SK-N-SH treated with all-trans-retinoic acid at 6 μM for 48 hours (cell line): ENCODE measurements at places on chromosomes 13 and 19.

DNA sequence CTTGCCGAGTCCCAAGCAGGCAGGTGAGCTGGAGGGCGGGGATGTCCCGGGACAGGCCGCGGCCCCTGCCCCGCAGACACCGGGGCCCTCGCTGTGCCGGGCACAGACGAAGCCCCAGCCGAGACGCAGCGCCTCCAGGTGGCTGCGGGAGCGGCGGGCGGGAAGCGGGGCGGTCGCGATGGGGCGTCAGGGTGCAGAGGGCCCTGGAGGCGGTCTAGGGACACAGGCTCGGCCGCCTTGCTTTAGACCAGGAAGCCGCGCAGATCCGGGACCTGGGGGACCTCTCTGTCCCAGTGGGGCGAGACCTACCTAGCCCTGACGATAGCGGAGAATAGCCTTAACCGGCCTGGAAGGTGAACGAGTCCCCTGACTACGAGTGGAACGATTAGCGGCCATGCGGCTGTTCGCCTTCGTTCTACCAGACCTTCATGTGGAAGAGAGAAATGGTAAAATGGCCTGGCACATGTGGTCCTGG lies 4.2 kb upstream of the ZNF564 start:
- no peak for ATAC-seq

GRCh38 chr13:43510956-43511901 lies 275.5 kb downstream of the ENOX1 start:
- ATAC-seq, result no peak

DNA sequence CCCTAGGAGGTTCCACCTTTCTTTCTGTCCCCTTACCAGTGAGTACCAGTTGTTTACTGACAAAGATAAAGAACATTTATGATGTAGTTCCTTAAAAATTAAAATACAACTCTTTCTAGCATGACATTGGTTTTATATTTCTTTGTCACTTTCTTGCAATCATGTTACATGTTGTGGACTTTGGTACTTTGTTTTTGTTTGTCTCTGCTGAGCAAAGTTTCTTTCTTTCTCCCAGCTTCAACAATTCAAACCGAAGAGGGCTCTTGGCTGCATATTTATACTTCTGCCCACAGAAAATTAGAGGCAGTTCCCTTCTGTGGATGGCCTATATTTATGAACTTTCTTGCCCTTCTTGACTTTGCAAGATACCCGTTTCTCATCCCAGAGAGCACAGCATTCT lies 201.2 kb downstream of the MTUS2 start:
- no peak for ATAC-seq

GRCh38 chr13:45538382-45538781 lies 73.6 kb downstream of the COG3 start:
- no peak; the same call in 2 of the 3 replicates for ATAC-seq

DNA sequence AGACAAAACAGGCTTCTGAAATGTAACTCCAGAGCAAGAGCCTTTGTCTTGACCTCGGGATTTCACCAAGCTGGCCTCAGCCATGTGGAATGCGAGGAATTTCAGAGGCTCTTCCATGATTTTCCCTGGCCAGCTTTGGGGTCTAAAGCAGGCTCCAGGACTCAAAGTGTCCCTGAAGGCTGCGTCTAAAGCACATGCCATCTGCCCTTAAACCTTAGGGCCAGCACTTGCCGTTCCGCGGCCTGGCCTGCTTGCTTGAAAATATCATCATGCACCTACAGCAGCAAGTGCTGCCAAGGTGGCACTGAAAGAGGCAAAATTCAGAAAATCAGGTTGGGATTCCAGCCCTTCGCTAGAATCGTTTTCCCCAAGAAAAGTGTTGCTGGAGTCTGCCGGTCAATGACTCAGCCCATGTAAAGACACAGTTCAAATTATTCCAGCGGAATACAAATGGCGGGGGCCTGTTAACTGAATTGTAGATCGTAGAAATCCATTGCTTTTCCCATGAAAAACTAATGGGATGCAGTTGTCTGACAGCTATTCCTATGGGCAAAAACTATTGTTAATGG lies 105.7 kb upstream of the RAP2A start:
- peak; percentile 75 for ATAC-seq

GRCh38 chr13:92355213-92355612 lies 871.4 kb upstream of the GPC6 start:
- ATAC-seq, result peak; percentile 86

DNA sequence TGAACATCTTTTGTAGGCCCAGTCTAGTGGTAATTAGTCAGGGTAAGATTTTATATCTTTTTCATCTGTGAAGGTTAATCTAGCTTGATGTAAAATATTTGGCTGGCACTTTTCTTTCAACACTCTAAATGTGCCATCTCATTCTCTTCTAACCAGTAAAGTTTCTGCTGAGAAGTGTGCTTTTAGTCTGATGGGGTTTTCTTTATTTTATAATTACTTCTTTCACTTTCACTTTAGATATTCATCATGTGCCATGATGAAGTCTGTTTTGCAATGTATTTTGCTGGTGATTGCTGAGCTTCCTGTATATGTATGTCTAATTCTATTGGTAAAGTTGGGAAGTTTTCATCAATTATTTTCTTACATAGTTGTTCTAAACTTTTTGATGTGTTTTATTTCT lies 31.9 kb downstream of the ZNF726 start:
- no peak for ATAC-seq

DNA sequence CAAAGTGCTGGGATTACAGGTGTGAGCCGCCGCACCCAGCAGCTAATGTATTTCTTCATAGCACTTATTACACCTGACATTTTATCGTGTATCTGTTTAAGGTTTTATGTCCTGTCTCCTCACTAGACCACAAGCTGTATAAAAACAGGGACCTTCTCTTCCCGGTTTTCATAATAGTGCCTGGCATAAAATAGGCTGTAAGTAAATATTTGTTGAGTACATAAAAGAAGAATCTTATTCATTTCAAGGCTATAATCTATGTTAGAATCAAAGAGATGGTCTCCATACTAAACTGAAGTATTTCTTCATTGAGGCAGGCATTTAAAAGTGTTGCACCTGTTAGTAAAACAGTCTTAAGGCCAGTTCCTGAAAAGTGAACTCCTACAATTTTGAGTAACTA lies 194.0 kb downstream of the SHISA2 start:
- ATAC-seq, result no peak

DNA sequence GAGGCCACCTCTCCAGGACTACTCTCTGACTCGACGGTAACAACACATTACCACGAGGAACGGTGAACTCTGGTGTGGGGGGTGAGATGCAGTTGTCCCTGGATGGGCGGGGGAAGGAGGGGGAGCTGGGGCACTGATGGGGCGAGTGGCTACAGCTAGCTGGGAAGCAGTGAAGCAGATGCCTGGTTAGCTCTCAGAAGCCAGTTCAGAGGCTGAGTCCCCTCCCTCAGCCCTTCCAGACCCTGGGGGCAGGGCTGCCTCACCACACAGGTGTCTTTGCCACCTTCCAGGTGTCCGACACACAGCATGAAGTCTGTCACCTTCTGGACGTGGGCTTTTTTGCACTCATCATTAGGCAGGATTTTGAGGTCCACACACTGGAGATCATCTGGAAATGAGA lies 4.0 kb downstream of the KLK1 start:
- ATAC-seq, result no peak

DNA sequence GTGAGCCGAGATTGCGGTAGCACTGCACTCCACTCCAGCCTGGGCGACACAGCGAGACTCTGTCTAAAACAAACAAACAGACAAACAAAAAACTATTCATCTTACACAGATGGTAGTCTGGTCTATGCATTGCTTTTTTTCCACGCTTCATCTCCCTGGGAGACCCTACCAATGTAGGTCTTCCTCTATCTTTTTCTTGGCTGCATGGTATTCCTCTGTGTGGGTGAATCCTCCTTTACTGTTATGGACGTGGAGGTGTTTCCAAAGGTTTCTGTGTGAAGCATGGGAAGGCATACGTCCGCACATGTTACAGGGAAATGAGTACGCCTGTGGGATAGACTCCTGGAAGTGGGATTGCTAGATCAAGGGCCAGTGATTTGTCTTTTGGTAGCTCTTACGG lies 5.6 kb downstream of the BICRA start:
- no peak for ATAC-seq
